ENCODE measurements at places on chromosomes 7 and 10.

DNA sequence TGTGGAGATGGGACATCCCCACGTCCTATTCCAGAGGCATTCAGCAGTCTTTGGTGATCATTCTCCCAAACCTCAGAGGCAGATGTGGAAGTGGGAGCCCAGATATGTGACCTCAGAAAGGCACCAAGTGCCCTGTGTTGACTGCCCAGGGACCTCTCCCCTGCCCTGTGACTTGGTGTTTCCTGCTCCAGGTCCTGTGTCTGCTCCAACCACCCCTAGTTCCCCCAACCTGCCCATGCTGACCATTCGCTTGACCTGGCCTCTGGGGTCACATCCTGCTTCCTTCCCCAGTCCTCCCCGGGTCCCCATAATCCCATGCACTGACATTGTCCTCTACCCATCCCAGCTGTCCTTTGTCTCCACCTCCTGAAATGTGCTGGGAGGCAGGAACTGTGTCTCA lies 7.6 kb downstream of the CYP26A1 start:
- DNase-seq = no peak

DNA sequence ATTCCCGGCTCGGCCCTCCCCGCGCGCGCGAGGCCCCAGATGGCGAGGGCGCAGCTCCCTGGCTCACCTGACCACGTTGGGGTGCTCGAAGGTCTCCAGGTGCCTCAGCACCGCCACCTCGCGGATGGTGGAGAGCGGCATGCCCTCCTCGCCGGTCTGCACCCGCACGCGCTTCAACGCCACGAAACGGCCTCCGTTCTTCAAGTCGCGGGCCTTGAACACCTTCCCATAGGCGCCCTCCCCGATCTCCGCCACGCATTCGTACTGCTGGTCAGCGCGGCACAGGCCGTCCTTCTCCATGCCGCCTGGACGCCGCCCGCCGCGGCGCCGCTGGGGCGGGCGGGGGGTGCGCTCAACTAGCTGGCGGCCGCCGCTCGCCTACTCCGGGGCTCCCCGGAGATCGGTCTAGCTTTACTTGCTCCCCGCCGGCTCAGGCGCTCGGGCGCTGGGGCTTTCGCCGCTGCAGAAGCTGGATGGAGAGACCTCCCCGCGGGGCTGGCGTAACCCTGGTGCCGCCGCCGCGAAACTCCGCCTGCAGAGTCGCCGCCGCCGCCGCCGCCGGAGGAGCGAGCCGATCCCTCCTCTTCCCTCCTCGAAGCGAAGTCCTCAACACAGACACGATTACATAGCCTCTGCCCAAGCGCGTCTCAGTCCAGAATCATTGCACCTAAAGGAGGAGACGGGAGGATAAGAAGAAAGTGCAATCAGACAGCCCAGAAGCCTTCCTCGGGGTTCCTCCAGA lies 3.2 kb downstream of the CDK6 start:
- DNase-seq = peak; percentile 60

DNA sequence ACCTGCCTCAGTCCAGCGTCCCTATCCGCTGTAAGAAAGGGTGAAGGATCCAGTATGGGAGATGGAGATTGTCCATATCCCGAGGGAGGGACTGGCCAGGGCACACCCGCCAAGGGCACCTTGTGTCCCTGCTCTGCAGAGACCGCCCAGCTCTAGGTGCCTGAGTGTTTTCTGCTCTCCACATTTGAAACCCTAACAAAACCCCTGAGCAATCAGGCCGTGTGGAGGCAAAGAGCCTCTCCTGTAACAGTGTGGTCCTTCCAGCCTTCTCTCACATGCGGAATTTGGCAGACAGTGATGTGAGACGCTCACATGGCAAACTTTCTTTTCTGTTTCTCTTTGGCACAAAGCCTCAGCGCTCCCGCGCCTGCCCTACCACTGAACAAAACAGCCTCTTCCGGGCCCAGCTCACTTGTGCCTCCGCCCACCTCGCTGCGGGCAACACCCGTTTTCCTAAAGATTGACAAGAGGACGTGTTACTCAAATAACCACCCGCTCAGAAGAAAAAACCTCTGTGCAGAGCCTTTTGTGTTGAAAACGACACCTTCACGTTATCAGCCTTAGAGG lies 514.8 kb downstream of the DNAJB6 start:
- DNase-seq = peak; percentile 58

DNA sequence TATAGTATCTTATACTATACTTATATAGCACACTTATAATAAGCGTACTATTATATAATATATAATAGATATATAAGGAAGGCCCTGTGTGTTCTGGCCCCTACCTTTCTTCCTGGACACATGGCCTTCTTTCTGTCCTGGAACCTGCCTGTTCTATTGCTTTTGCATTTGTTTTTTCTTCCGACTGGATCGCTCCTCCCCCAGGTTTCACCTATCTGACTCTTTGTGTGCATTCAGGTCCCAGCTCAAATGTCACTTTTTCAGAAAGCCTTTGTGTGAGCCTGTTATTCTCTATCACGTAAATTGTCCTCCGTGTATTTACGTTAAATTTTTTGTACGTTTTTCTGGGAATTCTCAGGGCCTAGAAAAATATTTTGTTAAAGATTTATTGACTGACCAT lies 2.9 kb upstream of the TRIM8 start:
- no peak for DNase-seq

- no peak for DNase-seq
Observed at GRCh38 chr10:85147346-85148250, 819.2 kb downstream of the CCSER2 start.

DNA sequence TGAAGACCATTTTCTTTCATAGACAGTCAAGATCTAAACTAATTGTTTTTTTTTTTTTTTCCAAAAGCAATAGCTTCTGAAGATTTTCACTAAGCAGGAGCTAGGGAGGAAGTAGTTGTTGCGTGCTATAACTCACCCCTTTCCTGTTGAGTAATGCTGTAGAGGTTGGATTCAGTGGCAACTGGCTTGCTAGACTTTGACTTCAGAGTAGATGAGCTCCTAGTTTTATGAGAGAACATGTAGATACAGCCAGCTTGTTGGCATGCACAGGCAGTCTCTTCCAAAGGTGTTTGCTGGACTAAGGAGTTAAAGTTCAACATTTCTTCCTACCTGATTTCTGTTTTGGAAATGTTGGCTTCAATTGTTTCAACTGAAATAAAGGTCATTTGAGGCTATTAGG lies 66.2 kb upstream of the MXI1 start:
- no peak for DNase-seq

GRCh38 chr10:124134251-124134893 lies 41.0 kb upstream of the CHST15 start:
- no peak for DNase-seq

DNA sequence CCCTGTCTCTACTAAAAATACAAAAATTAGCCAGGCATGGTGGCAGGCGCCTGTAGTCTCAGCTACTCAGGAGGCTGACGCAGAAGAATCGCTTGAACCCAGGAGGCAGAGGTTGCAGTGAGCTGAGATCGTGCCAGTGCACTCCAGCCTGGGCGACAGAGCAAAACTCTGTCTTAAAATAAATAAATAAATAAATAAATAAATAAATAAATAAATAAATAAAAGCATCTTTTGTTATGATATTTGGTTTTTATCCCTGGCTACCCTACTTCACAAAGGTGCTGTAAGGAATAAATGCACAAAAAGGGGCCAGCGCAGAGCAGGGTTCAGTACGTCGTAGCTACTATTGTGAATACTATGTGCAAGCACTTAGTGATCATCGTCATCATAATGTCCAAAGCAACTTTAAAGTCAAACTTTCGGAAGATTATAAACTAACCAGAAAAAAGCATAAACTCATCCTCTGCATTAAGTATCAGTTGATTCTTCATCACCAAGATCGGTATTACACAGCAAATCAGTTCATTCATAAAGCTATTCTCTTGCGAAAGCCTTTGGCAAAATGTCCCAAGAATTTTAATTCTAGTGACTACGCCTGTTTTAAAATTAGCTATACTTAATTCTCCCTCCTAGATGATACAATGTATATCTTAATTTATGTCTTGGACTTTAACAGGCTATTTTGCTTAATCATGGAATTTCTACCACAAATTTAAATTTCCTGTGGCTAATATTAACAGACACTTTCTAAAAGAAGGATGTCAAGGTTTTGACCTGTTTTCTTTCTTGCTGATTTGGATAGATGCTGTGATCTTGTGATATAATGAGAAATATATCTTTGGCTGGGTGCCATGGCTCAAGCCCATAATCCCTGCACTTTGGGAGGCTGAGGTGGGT lies 7.6 kb upstream of the NFE2L3 start:
- DNase-seq = no peak

- no peak for DNase-seq
Observed at GRCh38 chr10:75297021-75297599, 61.4 kb upstream of the COMTD1 start.

- no peak for DNase-seq
Observed at GRCh38 chr7:77306231-77307067, 106.8 kb upstream of the FGL2 start.

GRCh38 chr7:32905175-32905662 lies 13.7 kb upstream of the KBTBD2 start:
- peak; percentile 52 for DNase-seq

DNA sequence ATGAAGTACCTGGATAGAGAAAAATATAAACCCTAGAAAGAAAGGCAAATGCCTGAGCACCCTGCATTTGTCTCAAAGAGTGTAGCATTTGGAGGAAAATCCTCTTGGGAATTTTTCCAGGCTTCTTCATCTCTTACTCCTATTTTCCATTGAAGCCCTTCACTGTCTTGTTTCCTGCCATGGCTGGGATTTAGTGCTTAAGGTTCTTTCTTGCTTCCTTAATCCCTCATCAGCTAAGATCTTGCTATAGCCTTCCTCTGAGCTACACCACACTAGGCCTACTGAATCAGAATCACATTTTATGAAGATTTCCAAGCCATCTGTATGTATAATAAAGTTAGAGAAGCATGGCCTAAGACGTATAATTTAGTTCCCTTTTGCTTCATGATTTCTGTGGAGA lies 97.5 kb upstream of the PHYHIPL start:
- DNase-seq = no peak

- DNase-seq = no peak
Observed at GRCh38 chr7:127979113-127979727, 52.0 kb downstream of the LRRC4 start.

DNA sequence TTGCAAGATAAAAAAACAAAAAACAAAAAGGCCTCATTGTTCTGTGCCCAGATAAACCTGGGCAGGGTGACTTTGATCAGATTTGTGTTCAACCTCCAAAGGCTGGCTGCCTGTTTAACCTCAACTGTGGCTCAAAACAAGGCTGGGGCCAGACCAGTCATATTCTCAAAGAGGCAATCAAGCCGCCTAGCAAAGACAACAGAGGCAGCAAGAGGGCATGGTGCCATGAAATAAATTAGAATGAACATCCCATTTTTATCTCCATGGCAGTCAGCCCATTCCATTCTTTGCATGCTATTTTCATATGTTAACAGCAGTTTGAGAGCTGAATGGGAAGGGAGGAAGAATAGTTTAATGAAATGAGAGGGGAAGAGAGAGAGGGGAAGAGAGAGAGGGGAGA lies 1150.3 kb downstream of the TYW1 start:
- no peak for DNase-seq

GRCh38 chr10:43082746-43083145 lies 5.9 kb downstream of the RET start:
- no peak for DNase-seq

DNA sequence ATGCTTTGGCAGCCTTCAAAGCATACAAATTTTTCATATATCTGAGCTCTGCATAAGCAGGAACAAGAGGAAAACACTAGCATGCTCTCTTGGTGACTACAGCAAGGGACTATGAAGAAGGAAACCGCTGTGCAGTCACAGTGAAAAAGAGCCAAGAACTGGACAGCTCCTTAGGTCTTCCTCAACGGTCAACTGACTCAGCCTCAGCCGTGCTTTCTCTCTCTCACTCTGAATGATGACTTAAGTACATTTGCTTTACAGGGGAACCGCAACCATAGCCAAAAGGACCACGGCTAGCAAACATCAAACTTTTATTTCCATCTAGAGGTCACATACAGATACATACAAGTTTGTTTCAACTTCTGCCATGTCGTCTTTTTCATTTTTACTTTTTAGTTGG lies 69.9 kb downstream of the HYCC1 start:
- no peak for DNase-seq

GRCh38 chr7:18213652-18214051 lies 186.0 kb upstream of the PRPS1L1 start:
- no peak for DNase-seq

Data from neuronal stem cell (in vitro differentiated cells).